ENCODE measurements at places on chromosomes 3 and 15.
A peak's percentile ranks its signal among the peaks of the same experiment; 100 is the strongest.

GRCh38 chr3:104787306-104787705 lies 579.4 kb upstream of the ALCAM start:
- DNase-seq, result no peak

- peak; percentile 98 for DNase-seq
Observed at GRCh38 chr3:192850451-192850981, 67.1 kb downstream of the MB21D2 start.

GRCh38 chr15:65409036-65409631 lies 13.6 kb downstream of the IGDCC4 start:
- peak; percentile 69 for DNase-seq

GRCh38 chr15:27894645-27895044 lies 204.5 kb downstream of the OCA2 start:
- DNase-seq, result peak; percentile 32

- no peak for DNase-seq
Observed at GRCh38 chr15:32982001-32982400, 212.5 kb downstream of the FMN1 start.

DNA sequence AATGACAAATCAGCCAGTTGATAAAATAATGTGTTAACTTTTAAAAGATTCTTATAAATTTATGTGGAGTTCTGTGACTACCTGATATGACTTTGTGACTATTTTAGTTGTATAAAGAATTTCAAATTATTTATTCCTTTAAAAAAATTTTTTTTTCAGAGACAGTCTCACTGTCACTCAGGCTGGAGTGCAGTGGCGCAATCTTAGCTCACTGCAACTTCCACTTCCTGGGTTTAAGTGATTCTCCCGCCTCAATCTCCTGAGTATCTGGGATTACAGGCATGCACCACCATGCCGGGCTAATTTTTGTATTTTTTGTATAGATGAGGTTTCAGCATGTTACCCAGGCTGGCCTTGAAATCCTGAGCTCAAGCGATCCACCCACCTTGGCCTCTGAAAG lies 48.5 kb downstream of the MBNL1 start:
- no peak for DNase-seq

DNA sequence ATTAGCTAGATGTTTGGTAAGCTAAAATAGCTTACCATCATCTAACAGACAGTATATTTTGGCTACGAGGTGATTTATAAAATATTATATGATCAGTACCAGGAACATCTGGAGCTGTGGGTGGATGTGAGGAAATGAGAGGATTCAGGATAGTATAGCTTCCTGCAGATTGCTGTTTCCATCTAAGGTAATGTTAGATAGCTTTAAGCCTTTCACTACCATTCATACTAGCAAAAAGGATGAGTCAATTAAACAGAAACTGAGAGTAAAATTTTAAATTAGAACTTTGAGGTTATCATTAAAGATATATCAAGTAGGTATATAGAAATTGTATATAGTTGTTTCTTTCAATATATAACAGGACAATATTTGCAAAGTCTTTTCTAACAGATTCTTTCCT lies 8.0 kb downstream of the ZBTB20 start:
- DNase-seq, result no peak

DNA sequence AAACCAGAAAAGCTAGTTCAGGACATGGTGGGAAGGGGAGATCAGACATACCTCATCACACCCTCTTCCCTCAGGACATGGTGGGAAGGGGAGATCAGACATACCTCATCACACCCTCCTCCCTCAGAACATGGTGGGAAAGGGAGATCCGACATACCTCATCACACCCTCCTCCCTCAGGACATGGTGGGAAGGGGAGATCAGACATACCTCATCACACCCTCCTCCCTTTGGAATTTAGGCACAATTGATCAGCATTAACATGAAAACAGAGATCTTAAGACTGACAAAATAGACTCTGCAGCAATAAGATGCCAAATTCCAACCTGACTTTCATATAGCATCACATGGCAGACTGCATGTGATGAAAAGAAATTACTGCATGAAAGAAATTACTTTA lies 412.7 kb upstream of the ZNF717 start:
- DNase-seq, result no peak

- DNase-seq, result no peak
Observed at GRCh38 chr3:43260412-43260811, 25.9 kb upstream of the SNRK start.

- DNase-seq, result peak; percentile 73
Observed at GRCh38 chr15:47959617-47960413, 161.0 kb upstream of the SLC24A5 start.

DNA sequence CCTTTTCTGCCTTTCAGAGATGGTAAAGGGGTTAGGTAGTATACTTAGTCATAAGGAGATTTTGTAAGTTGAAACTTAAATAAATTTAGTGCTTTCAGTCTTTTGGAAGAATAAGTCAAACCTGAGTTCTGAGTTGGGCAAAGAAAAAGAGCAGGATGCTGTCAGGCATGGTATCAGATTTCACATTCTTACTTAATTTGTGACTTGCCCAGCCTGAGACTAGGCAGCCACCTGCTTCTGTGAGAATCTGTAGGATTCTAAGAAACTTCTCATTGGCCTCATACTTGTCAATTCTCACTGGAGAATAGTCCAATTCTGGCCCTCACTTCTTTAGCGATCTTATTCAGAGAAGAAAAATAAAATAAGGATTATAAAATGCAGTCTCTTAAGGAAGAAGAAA lies 577.5 kb downstream of the DIPK2A start:
- DNase-seq, result peak; percentile 5

GRCh38 chr15:71780115-71780976 lies 30.0 kb upstream of the NR2E3 start:
- peak; percentile 56 for DNase-seq

- peak; percentile 19 for DNase-seq
Observed at GRCh38 chr15:43483297-43484128, 9.4 kb downstream of the TP53BP1 start.

DNA sequence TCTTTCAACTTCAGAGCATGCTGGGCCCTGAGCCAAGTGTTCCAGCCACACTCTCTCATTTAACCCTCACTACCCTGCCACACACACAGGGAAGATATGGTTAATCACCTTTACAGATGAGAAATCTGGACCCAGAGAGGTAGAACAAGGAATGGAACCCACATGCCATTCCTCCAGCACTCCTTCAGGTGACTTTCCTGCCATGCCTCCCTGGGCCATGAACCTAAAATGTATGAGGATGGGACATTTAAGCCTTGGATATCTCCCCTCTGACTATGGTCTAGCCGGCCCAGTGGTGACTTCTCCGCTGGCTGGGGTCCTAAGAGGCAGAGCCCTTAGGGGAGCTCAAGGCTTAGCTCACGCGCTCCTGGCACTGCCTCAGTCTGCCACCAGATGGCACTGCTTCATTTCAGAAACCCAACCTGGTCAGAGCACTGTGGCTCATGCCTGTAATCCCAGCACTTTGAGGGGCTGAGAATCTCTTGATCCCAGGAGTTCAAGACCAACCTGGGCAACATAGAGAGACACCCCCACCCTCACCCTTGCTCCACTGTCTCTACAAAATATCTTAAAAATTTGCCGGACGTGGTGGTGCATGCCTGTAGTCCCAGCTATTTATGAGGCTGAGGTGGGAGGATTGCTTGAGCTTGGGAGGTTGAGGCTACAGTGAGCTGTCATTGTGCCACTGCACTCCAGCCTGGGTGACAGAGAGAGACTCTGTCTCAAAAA lies 2.2 kb upstream of the DCAF1 start:
- peak; percentile 78 for DNase-seq

GRCh38 chr15:97941572-97941971 lies 18.9 kb upstream of the ARRDC4 start:
- no peak for DNase-seq

GRCh38 chr3:52763466-52763865 lies 7.3 kb downstream of the NEK4 start:
- DNase-seq, result peak; percentile 59

DNA sequence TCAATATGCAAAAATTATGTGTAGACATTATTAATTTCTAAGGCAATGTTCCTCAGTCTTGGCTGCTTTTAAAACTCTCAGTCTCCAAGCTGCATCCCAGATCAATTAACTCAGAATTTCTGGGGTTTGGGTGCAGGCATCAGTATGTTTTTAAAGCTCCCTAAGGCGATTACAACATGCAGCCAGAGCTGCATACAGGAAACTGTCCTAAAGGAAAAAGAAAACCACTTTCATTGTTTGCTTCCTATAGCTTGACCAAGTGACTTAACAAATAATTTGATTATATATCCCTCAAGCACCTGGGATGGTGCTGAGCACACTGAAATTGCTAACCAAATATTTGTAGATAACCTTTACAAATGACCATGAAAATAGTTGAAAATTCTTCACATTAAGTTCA lies 194.7 kb downstream of the DTWD1 start:
- no peak for DNase-seq

DNA sequence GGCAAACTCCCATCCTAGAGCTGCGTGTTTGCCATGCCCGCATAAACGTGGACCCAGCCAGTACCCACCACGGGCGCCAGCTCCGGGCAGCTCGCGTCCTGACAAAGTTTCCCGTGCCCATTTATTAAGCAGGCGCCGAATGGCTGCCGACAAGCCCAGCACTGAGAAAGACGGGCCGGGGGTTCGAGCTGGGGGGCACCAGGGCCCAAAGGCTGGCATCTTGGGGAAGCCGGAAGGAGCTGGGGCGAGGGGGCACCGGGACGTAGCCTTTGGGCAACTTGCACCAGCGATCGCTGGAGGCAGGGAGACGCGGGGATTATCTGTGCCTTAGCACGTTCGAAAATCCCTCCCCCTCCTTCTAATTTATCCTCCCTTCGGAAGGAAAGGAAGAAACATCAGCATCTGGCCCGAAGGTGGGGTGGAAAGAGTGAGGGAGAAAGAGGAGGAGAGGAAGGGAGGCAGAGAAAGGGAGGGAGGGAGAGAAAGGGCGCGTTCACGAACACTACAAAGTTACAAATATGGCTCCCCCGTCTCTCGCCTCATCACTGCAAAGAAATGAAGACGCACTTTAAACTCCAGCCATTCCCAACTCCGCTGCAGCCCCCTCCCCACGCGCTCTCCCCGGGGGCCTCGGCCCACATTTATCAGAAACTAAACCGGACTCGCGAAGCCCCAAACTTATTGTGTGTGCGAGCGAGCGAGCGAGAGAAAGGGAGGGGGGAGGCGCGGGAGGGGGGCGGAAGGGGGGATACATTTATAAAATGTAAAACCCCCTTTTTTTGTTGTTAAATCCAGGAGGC lies 1.0 kb downstream of the ANP32A start:
- DNase-seq, result peak; percentile 50

- DNase-seq, result no peak
Observed at GRCh38 chr15:87213626-87214025, 1042.9 kb downstream of the NTRK3 start.

DNA sequence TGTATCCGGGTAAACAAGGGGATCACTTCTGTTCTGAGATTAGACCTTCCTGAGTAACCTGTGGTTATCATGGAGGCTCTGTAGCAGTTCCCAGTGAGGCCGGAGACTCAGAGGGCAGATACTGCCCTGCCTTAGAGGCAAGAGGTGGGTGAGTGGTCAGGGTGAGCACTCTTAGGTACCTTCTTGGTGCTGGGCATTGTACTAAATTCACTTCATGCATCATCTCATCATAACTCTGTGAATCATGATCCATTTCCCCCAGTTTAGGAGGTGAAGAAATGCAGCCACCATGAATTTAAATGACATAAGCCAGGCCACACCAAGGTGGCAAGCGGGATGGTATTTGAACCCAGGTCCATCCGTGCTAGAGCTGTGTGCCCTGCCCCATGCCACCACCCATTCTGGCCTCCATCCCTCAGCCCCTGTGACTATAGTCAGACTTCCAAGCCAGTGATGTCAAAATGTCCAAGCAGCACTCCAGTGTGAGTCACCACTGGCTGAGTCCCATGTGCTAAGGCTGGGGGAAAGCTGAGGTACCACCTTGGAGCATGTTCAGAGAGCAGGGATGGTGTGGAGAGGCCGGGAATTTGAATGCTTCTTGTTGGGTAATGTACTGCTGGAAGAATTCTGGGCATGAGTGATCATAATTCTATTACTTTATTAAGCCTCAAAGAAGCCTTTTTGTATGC lies 88.8 kb downstream of the EPHB1 start:
- no peak for DNase-seq

- no peak for DNase-seq
Observed at GRCh38 chr15:23564821-23565394, 566 bp upstream of the MKRN3 start.

DNA sequence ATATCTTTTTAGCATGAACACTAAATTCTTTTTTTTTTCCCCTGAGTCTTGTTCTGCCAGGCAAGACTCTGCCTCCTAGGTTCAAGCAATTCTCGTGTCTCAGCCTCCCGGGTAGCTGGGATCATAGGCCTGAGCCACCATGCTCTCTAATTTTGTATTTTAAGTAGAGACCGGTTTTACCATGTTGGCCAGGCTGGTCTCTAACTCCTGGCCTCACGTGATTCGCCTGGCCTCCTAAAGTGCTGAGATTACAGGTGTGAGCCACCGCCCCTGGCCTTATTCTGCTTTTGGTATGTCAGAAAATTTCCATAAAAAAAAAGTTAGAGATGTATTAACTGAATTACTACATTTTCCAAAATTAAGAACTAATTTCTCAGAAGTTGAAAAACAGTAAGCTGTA lies 14.3 kb downstream of the RAB11A start:
- no peak for DNase-seq

GRCh38 chr3:14805961-14806537 lies 12.7 kb upstream of the FGD5 start:
- DNase-seq, result no peak

- no peak for DNase-seq
Observed at GRCh38 chr3:157347577-157348303, 88.9 kb upstream of the PTX3 start.

DNA sequence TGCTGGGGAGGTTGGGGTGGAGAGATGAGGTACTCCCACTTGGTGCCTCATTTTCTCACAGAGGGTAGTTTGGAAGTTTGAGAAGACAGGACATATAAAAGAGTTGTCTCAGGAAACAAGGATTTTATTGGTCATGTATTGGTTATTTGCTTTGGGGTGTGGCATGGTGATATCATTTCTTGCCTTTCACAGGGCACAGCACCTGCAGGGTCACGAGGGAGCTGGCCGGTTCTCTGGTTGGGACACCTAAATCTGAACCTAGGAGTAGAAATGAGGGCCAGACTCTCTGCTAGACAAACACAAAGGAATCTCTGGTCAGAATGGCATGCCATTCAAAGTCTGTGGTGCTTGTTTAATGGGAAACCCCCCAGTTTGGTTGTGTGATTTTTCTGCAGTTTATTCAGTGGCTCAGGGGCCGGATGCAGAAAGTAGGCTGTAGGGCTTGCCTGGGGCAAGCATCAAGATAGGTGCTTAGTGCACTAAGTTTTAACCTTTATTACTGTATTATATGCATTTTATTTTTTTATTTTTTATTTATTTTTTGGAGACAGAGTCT lies 237.7 kb upstream of the EIF1B start:
- no peak for DNase-seq

DNA sequence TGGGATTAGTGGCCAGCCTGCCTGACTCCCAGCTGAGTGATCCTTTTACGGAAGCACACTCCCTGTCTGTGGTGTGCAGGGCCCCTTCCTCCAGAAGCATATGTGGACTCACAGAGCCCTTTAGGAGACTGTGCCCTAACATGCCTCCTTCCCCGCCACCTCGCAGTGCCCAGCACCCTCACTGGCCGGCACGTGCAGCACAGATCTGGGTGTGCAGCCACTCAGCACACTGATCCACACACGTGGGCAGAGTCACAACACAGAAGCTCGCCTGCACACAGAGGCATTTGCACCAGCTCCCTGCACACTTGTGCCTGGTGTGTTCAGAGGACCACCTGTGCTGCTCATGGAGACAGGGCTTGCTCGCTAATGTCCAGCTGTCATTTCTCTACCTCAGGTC lies 23.6 kb upstream of the CSPG4 start:
- DNase-seq, result no peak

Data from epithelial cell of esophagus (primary cell).